LNCaP clone FGC (cell line): ENCODE measurements at places on chromosomes 5 and 9.
A peak's percentile ranks its signal among the peaks of the same experiment; 100 is the strongest.

DNA sequence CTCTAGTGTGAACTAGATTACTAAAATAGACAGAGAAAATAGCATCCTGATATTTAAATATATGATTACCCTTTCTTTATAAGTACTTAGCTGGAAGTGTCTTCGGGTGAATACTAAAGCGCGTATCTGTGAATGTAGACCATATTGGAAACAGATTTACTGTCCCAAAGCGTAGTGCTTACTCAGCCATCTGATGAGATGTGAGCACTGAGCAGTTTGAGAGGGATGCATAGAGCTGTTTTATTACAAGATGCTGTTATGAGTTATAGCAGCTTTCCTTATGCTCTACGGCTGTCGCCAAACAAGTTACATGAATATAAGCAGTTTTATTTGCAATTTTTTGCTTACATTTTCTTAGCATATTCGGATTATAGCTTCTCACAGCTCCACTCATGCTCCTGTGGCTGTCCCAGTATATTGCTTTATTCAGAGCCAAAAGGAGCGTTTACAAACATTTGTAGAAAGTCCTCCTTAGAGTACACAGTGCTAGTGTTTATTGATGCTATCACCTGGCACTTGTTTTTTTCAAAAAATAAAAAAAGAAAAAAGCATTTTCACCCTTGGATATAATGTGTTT lies 981.4 kb upstream of the WWC1 start:
- peak; percentile 43 for DNase-seq

DNA sequence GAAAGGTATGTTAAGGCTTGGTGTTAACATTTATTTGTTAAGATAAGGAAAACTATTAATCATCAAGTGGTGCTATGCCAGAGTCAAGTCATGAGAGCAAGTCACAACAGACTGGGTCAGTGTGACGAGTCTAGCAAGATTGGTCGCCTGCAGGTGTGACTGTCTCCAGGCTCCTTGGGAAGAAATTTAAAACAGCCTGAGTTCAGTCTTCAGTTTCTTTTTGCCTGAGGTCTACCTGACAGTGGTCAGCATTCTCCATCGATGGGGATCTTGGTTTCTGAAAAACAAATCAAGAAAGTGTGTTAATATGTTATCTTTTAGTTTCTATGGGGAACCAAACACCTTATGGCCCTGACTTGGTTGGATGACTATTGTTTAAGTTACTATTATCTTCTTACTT lies 56.3 kb downstream of the CETN3 start:
- DNase-seq = no peak

DNA sequence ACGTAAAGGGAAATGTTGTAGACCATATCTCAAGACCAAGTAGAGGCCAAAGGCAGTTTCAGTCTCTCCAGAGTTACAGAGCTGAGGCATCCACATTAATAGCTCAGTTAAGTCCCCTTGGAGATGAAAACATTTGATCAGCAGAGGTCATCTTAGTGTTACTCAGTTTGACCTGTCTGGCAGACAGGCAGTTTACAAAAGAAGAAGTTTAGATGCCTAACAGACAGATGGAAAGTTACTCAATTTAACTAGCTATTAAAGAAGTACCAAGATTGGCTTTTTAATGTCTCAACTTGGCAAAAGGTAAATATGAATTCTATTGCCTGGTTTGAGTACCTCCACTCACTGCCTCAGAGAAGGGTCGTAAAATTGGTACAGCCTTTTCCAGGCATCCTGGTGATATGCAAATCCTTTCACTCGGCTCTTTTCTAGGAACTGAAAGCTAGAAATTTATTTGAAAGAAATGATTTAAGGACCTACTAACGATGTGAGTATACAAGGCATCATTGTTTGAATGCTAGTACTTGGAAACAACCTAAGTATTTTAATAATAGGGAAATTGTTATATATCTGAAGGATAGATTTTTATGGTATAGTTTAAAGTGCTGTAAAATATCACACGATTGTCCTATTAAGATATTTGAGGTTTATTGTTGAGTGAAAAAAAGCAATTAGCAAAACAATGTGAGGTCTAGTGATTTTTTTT lies 14.8 kb downstream of the ACO1 start:
- DNase-seq = no peak

DNA sequence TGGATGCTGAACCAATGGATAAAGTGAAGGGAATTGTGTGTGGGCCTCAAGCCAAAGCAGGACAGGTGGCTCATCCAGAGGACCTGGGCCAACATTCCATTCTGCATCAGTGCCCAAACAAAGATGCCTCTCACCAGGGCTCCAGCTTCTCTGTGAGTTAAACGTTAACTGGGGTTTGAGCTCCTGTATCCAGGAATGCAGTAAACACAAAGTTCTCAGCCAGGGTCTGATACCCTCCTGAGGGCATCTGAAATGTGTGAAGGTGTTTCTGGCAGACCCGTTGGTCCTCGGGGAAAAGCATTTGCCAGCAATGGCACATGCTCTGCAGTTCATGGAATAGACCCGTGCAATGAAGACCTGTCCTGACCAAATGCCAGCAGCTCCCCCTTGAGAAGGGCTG lies 33.9 kb upstream of the AOPEP start:
- DNase-seq = no peak

- DNase-seq = no peak
Observed at GRCh38 chr5:133130387-133131118, 78.7 kb downstream of the HSPA4 start.

DNA sequence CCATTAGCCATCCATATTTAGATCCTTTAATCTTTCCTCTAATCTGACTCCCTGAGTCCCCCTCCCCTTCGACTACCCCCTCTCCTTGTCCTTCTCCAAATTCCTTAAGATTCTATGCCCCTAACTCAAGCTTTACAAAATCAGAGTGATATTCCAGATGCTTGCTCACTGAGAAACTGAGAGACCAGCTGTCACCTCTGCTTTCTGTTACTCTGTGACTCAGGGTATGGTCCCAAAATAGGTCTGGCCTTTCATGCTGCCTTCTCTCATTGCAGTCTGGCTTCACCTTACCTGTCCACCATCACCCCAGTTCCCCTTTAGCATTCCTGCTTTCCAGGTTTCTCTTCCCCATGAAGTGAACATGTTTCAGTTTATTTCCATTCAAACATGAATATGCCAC lies 383.3 kb upstream of the SLC30A5 start:
- DNase-seq = no peak

DNA sequence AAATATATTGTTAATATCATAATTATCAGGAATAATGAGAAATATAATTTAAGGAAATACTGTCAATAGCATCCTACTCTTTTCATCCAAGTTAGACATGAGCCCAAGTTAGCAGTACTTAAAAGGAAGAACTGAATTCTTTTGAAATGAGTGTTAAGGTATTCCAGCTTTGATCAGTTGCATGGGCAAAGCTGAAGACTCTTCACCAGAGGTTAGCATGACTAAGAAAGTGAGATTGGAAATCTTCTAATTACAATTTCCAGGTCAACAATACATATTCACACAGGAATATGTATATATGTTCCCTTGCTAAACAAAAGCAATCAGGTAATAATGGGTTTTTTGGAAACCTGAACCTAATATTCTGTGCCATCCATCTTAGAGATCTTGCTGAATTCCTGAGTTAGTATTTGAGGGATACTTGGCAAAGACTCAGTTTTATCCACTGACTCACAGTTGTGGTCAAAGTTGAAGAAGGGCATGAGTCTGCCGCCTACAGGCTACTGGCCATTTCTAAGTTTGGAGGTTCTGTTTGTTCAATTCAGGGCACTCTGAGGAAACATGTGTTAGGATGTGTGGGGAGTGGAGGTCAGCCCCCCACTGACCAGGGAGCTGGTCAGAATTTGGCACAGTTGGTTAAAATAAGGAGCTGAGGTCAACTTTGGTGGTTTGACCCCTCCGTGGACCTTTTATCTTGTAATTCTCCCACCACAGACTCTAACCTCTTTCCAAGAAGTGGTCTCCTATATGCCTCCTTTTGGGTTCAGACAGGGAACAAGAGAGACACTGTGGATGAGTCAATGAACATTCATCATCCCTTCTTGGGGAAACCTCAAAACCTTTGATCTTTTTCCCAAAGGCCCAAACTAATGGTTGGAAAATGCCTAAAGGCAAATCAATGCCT lies 118.3 kb downstream of the PIK3R1 start:
- no peak for DNase-seq

DNA sequence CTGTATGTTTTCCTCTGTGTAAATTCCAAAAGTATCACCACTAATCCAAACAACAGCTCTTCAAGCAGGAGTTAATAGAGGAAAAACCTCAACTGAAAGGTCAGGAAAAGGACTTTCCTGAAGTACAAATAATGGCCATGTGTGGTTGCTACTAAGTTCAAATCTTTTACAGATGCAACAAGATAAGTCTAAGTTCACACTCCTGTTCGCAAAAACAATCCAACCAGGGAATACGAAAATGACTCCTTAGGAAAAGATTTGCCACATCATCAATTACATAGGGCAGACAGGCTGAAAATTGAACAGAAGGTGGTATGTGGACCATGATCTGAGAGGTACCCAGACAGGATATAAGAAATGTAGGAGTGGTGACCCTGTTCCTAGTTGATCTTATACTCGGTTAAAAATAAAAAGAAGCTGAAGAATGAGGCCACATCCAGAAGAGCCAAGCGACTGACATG lies 210.2 kb downstream of the TSSK1B start:
- DNase-seq = no peak

DNA sequence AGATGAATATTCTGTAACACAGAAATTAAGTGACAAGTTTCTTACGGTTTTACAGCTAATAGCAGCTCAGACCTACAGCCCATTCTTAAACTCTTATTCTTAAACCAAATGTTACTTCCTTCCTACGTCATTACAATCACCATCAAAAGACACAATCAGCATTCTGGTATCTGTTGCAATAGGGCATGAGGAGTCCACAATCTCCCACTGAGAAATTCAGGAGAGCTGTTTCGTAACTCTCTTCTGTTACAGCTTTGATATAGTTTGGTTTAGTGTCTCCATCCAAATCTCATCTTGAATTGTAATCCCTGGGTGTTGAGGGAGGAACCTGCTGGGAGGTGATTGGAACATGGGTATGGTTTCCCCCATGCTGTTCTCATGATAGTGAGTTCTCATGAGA lies 163.4 kb downstream of the GAS1 start:
- no peak for DNase-seq

- no peak for DNase-seq
Observed at GRCh38 chr9:105993116-105993854, 298.9 kb downstream of the TMEM38B start.

- no peak for DNase-seq
Observed at GRCh38 chr5:31270396-31270795, 76.9 kb downstream of the CDH6 start.

- DNase-seq = no peak
Observed at GRCh38 chr5:173830421-173830820, 57.7 kb upstream of the CPEB4 start.

- no peak for DNase-seq
Observed at GRCh38 chr5:84430863-84431663, 46.4 kb upstream of the EDIL3 start.

- DNase-seq = no peak
Observed at GRCh38 chr9:89915187-89915586, 310.4 kb downstream of the GADD45G start.

- DNase-seq = no peak
Observed at GRCh38 chr9:15103290-15103689, 193.1 kb upstream of the FREM1 start.

DNA sequence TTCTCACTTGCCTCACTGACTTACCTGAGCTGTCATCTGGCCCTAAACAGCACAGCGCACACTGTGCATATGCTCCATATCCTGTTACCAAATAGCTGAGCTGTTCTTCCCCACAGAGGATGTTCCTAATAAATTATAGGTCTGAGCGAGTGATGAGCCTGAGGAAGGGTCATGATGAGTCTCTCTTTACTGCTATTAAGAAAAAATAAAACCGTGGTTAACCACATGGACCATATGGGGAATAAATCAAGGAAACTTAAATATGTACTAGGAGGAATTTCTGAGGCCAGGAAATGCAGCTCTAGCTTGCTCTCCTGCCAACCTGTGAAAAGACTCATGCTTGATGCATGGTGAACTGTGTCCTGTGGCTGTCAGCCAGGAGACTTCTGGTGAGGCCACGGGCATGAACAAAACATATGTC lies 424.8 kb upstream of the DMAC1 start:
- no peak for DNase-seq

- DNase-seq = no peak
Observed at GRCh38 chr5:132981288-132981687, 17.9 kb upstream of the AFF4 start.

DNA sequence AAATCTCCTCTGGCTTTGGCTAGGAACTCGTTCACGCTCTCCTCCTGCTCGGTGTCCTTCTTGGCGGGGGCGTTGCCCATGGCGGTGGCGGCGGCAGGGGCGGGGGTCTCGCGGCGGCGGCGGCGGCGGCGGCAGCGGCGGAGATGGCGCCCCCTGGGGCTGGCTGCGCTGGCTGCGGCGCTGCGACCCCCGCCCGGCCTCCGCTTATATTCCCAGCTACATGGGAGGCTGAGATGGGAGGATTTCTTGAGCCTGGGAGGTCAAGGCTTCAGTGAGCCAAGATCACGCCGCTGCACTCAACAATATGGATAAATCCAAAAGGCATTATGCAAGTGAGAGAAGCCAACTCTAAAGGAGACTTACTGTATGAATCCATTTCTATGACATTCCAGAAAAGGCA lies at the start of gene PRKACG:
TSS of gene PRKACG (minus strand) at position 101 of the 400 bp plus-strand sequence. CDS start at position 80, 21 bp downstream.
- DNase-seq = no peak

GRCh38 chr5:138032028-138032571 lies 779 bp downstream of the FAM13B start:
- no peak for DNase-seq

GRCh38 chr9:107142430-107142829 lies 140.6 kb upstream of the RAD23B start:
- DNase-seq = no peak

GRCh38 chr9:37956904-37957663 lies 53.2 kb upstream of the SLC25A51 start:
- DNase-seq = no peak

DNA sequence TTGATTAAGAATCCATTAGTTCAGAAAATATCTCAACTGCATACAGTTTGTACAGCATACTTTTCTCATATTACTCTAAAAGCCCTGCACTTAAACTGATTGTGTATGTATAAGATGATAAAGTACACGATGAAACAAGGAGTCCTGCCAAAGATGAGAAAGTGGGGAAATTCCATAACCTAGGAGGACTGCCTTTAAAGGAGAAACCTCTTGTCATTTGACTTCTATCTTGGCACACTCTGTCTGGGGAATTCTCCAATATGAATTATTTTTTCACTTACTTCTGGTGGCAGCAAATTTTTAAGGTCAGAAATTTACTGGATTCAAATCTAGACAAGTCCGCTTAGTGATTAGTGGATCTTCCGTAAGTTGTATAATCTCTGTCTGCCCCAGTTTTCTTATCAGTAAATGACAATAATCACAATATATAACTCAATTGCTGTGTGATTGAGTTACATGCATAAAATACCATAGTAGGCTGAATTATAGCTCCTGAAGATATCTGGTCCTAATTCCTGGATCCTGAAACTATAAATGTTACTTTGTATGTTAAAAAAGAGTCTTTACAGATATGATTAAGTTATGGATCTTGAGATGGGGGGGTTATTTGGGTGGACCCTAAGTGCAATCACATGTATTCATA lies 17.0 kb upstream of the ISOC1 start:
- DNase-seq = no peak

DNA sequence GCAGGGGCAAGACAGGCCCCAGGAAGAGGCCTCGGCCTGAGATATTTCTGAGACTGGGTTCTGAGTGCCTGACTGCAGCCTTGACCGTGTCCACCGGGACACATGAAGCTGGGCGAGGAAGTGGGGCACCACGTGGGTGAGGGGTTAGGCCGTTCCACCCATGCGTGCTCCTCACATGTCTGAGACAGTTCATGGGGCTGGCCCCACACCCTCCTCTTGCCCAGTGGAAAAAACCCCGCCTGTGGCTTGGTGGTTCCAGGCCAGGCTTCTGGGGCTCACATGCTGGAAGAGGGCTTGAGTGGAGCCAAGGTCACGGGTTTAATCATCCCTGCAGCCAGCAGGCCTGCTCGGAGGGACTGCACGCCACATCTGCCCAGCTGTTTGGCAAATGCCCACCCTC lies 11.4 kb downstream of the HMCN2 start:
- no peak for DNase-seq
